ENCODE measurements at places on chromosomes 4 and X.

GRCh38 chrX:53244610-53245009, 19.6 kb upstream of the KDM5C start:
- DNase-seq, result no peak

- DNase-seq, result no peak
Observed at GRCh38 chr4:152000518-152000917, 239.7 kb upstream of the GATB start.

DNA sequence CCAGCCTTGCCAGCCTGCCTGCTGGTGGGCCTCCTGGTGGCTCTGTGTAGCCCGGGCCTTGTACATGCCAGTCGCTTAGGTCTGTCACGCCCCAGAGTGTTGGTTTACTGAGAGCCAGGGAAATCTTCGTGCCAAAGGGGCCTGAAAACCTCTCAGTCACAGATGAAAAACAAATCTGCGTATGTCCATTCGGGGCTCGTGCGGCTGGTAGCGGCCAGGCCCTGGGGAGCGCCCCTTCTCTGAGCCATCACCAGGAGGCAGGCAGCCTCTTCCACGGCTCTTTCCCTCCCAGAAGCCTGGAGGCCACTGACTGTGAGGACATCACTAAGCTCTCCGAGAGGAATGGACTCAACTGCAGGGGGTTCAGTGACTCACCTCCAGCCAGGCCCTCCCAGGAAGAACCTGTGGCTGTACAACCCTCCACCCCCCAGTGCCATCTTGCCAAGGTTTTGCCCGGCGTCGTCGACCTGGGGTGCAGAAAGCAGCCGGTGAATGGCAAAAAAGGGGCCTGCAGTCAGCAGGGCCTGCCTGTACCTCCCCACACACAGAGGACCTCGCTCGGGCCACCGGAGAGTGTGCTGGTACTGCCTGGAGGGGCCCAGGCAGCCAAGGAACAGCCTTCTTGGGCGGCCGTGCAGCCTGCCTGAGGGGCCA, 162.2 kb downstream of the BCOR start:
- peak; percentile 77 for DNase-seq

DNA sequence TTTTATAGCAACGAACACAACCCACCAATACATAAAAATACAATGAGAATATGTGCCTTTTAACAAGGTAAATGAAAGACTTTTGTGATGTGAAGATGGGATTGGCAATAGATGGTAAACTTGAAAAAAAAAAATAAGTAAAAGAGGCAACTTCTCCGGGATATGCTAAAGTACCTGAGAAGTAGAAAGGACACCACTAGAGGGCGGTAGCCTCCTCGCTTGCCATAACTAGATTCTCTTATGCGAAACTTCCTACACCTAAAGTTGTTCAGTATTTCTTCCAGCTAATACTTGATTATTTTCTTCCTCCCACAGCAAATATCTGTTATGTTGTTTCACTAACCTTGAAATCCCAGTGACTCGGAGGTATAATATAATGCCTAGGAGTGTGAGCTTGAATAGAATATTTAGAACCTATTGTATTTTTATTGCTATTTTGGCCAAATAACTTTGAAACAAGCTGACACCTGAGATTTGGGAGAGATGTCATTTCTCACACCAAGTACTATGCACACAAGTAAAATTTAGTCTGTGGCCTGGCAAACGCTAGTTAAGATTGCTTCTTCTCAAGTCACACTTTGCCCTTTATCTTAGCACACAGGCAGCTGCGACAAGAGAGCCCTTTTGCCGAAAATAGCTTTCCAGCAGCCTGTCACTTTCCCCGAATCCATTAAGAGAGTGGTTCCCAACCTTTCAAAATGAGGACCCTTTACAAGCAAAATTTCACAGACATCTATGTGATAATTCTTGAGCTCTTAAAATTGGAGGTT, 44.9 kb upstream of the PDLIM5 start:
- peak; percentile 24 for DNase-seq

GRCh38 chr4:19256823-19257222, 994.9 kb upstream of the SLIT2 start:
- no peak for DNase-seq

- DNase-seq, result peak; percentile 73
Observed at GRCh38 chrX:130172127-130172845, 524 bp downstream of the RAB33A start.

- peak; percentile 15 for DNase-seq
Observed at GRCh38 chrX:136304493-136304892, 3.7 kb downstream of the ADGRG4 start.

DNA sequence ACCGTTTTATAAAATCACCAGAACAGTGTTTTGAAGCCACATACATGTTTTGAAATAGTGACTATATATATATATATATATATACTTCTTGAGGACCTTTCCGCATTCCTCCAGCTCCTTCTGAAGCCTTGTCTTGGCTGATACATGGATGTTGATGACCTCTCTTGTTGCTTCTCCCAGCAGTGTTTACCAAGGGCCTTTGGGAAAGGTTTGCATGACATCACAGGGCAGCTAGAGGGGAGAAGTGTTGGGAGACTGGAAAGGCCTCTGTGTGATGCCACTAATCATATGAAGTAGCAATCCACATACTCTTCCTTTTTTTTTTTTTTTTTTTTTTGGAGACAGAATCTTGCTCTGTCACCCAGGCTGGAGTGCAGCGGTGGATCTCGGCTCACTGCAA, 22.5 kb downstream of the WDR44 start:
- DNase-seq, result no peak

DNA sequence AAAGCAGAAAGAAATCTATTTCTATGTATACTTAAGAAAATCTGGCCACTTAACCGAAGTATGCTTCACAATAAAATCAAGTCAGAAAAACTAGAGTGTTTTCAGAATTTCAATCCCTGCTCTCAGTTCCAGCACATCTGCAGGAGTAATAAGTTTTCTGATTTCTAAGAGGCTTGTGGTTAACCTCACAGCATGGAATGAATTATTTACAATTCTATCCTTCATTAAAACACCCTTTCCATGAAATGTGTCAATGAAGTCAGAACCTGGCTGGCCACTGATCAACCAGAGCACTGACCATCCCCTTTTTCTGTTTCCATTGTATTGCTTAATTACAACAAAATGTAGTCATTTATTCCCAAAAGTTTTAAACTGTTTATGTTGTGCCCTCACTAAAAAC, 781.4 kb upstream of the INTU start:
- no peak for DNase-seq

- DNase-seq, result peak; percentile 26
Observed at GRCh38 chr4:124713185-124713592, 657 bp upstream of the ANKRD50 start.

DNA sequence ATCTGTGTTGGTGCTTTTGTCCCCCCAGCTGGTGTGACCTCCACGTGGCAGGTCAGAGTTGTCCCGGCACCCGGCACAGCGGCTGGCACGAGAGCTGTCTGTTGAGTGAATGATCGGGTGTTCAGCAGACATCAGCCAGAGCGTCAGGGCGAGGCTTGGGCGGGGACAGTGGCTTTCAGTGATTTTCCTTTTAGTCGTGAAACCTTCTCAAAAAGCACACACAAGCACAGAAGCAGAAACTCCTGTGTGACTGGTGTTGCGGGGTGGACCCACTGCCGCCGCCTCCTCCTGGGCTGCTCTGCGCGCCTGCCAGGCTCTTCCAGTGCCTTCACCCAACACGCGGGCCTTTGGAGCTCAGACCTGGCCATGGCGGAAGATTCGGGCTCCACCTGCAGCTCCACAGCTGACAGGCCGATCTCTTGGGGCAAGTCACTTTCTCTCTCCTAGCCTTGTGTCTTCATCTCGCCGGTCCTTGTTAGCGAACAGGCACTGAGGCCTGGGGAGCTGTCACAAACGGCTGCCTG, 51.4 kb upstream of the HGFAC start:
- DNase-seq, result peak; percentile 82

DNA sequence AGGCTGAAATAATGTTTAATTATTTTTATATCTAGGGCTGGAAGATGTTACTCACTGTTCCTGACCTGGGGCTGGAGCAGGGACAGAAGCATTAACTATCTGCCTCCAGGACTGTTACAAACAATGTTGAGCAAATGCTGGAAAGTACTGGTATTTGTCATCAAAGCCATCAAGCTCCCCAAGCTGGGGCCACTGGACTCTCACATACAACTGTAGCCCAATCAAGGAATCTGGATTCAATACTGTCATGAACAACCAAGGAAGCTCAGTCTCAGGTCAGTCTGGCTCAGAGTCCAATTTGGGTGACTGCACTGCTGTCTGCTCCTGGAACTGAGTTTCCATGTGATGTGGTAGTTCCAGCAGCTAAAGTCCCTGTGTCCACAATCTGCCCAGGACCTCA, 50.4 kb downstream of the APOO start:
- DNase-seq, result no peak

DNA sequence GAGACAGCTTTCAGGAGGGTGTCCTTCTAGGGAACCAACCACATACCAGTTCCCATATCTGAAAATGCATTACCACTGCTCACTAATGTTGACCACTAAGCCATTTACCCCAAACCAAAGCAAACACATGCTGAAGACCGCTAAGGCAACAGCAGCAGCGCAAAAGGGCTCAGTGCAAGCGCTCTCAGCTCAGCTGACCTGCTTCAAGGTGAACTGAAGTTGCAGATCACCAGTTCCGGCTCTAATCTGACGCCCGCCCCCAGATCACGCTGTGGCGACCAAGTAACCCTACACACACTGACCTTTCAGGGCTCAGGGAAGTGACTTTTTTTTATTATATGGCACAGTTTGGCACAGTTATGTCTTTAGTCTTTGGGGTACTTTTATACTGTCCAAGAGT, 5.8 kb downstream of the MECP2 start:
- no peak for DNase-seq

- no peak for DNase-seq
Observed at GRCh38 chr4:20870436-20870835, 170.2 kb downstream of the PACRGL start.

GRCh38 chrX:136827026-136827425, 46.3 kb upstream of the ARHGEF6 start:
- no peak for DNase-seq

GRCh38 chrX:21940356-21940829, at the start of gene SMS:
Gene SMS (plus strand): TSS chrX:21940709. CDS start chrX:21940825, 116 bp downstream.
- DNase-seq, result peak; percentile 95

DNA sequence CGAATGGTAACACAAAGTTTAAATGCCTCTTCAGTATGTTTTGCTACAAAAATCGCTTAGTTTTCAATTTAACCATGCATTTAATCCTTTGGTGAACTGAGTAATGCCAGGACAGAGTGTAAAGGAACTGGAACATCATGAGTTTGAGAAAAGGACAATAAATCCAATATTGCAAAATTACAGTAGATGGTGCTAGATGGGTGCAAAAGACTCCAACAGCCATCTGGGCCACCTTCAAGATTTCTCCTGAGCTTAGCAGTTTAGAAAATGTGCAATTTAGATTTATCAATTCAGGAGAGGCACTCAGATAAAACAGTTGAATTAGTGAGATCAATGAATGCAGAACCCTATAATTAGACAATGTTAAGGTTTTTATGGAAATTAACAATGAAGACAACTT, 33.2 kb upstream of the MID1IP1 start:
- DNase-seq, result no peak

DNA sequence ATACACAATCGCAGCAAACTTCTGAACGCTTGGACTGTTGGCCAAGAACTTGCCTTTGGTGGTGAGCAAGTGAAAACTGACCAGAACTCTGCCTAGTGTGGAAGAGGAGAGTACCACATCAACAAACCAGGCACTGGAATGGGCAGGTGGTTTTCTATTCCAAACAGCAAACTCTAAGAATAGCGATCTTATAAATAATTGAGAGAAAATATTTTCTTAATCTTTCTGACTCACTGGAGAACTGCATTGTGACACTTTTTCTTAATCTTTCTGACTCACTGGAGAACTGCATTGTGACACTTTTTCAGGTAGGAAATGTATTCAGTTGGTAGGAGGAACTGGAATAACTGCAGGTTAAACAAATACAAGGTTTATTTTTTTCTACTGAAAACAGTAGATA, 57.0 kb upstream of the SORBS2 start:
- no peak for DNase-seq

GRCh38 chrX:50635817-50636365, 165.3 kb upstream of the DGKK start:
- no peak for DNase-seq

GRCh38 chr4:80361329-80361900, 25.9 kb downstream of the CFAP299 start:
- peak; percentile 4 for DNase-seq

DNA sequence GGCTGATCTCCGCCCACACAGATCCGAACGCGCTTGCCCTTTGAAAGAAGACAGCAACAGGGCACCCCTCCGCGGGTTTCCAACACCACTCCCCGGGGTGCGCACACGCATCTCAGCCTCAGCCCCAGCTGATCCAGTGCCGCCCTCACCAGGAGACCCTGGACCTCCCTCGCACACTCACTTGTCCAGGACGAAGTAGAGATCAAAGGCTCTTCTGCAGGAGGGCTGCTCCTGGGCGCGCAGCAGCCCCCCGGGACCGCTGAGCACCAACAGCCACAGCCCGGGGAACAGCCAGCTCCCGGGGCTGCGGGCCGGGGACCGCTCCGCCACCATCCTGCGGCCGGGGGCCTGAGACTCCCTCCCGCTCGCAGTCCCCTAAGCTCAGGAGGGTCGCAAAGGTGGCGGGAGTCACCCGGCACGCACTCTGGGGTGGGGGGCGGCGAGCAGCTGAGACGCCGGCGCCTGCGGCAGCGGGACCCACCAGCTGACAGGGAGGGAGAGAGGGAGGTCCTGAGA, 743 bp downstream of the ANTXR2 start:
- DNase-seq, result no peak

DNA sequence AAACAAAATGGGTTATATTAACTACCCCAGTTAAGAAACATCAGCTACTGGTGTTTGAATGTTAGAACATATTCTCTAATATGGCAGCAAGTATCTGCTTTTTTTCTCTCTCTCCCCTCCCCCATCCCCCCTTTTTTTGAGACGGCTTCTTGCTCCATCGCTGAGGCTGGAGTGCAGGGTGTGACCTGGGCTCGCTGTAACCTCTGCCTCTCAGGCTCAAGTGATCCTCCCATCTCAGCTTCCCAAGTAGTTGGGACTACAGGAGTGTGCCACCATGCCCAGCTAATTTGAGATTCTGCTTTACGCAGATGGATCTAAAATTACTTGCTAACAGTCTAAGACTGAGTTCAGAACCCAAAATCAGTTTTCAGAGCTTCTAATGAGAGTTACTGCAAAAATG, 101.9 kb downstream of the AFF1 start:
- no peak for DNase-seq

GRCh38 chr4:11625211-11625610, 196.5 kb upstream of the HS3ST1 start:
- DNase-seq, result no peak

DNA sequence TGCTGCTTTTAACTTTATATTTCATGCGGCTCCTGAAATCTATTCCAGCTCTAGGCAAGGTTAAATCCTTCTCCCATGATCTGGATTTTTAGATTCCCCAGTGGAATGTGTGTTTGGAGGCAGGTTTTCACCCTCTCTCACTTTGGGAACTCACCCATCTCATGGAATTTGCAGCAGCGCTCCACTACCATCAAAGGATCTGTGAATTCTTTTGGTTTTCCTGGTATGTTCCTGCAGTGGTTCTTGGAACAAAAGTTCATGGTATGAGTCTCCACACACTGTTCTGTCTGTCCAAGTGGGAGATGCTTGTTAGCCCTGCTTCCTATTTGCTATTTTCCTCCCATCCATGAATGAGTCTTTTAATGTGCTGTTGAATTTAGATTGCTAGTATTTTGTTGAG, 14.0 kb downstream of the APOOL start:
- DNase-seq, result no peak

Data from H7 (cell line).